ENCODE measurements at places on chromosomes 13 and 19. TPM values are rescaled to one million over a fixed set of nuclear protein-coding genes. Genes with fewer than 3 reads are reported as not detected.

LILRB3 gene
- not detected for total RNA-seq

ZNF665 gene
- total RNA-seq: 2.3 TPM

CD33 gene
- total RNA-seq: 8.7 TPM

KCNJ14 gene
- 2.4 TPM for total RNA-seq

ZNF345 gene
- total RNA-seq: 2.8 TPM

MADCAM1 gene
- total RNA-seq: 0.19 TPM

ZSCAN22 gene
- total RNA-seq: 4.2 TPM

IQCN gene
- total RNA-seq: 2.3 TPM

PLK5 gene
- not detected for total RNA-seq

KIR2DL4 gene
- not detected for total RNA-seq

APOE gene
- total RNA-seq: 1.1 TPM

PTGER1 gene
- 1.1 TPM for total RNA-seq

UFM1 gene
- total RNA-seq: 69.4 TPM

PDE4C gene
- 0.14 TPM for total RNA-seq

FSD1 gene
- total RNA-seq: 44.2 TPM

SMIM44 gene
- not detected for total RNA-seq

PROZ gene
- total RNA-seq: not detected

OVOL3 gene
- not detected for total RNA-seq

HCST gene
- 46.1 TPM for total RNA-seq

ZNF442 gene
- total RNA-seq: 1.2 TPM

TEX101 gene
- not detected for total RNA-seq

SEMA6B gene
- not detected for total RNA-seq

PIP5K1C gene
- 21.4 TPM for total RNA-seq

SPINT2 gene
- total RNA-seq: 69.6 TPM

ZNF154 gene
- total RNA-seq: 3.1 TPM

ZNF180 gene
- total RNA-seq: 7.0 TPM

LRRC63 gene
- total RNA-seq: 0.26 TPM

KLK2 gene
- 0.75 TPM for total RNA-seq

SERP2 gene
- total RNA-seq: not detected

IGLON5 gene
- 1.8 TPM for total RNA-seq

ZNF443 gene
- total RNA-seq: 4.8 TPM

NCCRP1 gene
- total RNA-seq: not detected

ATXN8OS gene
- not detected for total RNA-seq

ZNF813 gene
- total RNA-seq: 5.2 TPM

LILRB4 gene
- total RNA-seq: not detected

SIGLEC14 gene
- total RNA-seq: not detected

FGF21 gene
- not detected for total RNA-seq

ZNF492 gene
- 0.33 TPM for total RNA-seq

FFAR3 gene
- total RNA-seq: 0.21 TPM

Data from activated CD4-positive, alpha-beta T cell treated with anti-CD3 and anti-CD28 coated beads, Interleukin-2, amount 10 ng/mL, durations not matched to agents 24 days and 14 days (primary cell).